Activated CD8-positive, alpha-beta memory T cell treated with anti-CD3 and anti-CD28 coated beads, Interleukin-2, amount 50 U/mL, for 48 hours (primary cell): ENCODE measurements at places on chromosomes 13 and 19.

DNA sequence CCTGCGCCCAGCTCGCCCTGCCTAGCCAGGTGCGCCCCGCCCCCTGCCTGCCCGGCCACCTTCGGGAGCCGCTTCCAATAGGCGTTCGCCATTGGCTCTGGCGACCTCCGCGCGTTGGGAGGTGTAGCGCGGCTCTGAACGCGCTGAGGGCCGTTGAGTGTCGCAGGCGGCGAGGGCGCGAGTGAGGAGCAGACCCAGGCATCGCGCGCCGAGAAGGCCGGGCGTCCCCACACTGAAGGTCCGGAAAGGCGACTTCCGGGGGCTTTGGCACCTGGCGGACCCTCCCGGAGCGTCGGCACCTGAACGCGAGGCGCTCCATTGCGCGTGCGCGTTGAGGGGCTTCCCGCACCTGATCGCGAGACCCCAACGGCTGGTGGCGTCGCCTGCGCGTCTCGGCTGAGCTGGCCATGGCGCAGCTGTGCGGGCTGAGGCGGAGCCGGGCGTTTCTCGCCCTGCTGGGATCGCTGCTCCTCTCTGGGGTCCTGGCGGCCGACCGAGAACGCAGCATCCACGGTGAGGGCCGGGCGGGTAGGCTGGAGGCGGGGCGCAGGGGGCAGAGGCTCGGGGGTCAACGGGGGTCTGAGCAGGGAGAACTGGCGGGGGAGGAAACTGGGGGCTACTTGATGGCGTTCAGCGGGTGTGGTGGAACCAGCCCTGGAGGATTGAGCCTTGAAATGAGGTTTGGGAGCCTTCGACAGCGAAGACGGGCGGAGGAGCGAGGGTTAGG lies at the start of gene SPINT2:
SPINT2 (plus strand) TSS at position 88 of the 727 bp plus-strand sequence; CDS start at position 408, 320 bp downstream.
- peak; percentile 82 for DNase-seq

DNA sequence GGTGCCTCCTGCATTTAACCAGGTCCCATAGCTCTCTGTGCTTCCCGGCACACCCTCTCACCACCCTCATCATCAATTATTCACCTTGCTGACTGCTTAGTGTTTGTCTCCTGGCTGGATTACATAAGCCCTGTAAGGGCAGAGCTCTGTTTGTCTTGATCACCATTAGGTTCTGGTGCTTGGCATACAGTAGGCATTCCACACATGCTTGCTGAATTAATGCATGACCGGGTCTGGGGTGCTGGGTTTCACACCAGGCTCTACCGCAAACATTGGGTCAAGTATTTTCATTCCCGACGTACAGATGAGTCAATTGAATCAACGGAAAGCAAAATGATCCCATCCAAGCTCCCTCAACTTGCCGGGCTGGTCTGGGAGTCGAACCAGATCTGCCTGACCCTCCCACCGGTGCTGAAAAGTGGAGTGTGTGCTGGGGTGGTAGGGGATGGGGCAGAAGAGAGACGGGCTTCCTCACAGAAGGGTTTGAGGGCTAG lies 28.5 kb downstream of the VAV1 start:
- DNase-seq = no peak

GRCh38 chr19:56097776-56098175 lies 23.3 kb downstream of the ZNF787 start:
- no peak for DNase-seq

- no peak for DNase-seq
These were observed 223.9 kb upstream of the MIR17HG start for GRCh38 chr13:91123456-91124127.

- peak; percentile 93 for DNase-seq
These were observed at the start of gene TBCB for GRCh38 chr19:36115453-36116343. TBCB (plus strand) TSS chr19:36115468; CDS start chr19:36115561, 93 bp downstream.

GRCh38 chr13:46526740-46527139 lies 26.2 kb upstream of the LRCH1 start:
- DNase-seq = no peak

DNA sequence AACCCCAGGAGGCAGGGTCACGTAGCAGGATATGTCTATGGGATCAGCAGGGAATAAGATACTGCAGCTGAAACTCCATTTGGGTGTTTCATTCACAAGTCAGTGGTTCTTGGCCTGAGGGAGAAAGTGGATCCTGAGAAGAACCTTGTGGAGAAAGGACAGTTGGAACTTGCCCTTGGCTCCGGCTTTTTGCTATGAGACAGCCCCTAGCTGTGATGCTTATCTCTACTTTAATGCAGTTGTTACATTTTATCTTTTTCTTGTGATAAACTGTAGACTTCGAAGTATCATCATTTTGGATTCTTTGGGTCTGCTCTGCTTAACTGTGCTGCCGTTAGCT lies 6.0 kb upstream of the SCEL start:
- DNase-seq = no peak

- DNase-seq = no peak
These were observed 9.6 kb upstream of the CEACAM6 start for GRCh38 chr19:41745756-41746155.

DNA sequence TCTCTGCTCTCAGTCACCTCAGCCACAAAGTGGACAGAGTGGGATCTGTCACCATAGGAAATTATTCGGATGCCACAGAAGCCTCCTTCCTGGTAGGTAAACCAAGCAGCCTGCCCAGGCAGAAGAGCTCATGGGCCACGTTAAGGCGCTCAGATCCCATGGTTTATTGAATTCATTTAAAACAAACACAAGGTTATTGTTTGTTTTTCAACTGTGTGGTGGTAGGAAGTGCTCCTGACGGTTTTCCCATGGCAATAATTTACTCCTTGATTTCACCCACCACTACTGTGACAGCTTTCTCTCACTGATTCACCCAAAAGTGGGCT lies 14.4 kb downstream of the BCAM start:
- no peak for DNase-seq

DNA sequence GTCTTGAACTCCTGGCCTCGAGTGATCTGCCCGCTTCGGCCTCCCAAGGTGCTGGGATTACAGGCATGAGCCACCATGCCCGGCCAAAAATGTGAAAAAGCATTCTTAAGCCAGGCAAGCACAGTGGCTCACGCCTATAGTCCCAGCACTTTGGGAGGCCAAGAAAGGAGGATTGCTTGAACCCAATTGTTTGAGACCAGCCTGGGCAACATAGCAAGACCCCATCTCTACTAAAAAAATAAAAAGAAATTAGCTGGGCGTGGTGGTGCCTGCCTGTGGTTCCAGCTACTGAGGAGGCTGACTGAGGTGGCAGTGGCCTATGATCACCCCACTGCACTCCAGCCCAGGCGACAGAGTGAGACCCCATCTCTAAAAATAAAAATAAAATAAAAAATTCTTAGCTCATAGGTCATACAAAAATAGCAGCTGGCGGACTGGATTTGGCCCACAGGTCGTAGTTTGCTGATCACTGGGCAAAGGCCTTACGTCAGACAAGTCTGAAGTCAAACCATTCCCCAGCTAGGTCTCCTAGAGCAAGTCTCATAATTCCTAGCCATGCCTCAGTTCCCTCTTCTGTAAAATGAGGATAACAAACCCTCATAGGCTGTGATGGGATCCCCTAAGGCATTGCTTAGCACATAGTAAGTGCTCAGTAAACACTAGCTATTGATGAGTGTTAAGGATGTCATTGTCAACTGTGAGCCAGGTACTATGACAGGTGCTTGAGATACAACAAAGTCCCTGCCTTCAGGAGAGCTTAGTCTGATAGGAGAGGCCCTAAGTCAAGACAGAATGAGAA lies 36.0 kb downstream of the INSR start:
- no peak for DNase-seq

- DNase-seq = no peak
These were observed 967 bp upstream of the NR2C2AP start for GRCh38 chr19:19204181-19204580.

GRCh38 chr13:76160961-76161925 lies 525.1 kb downstream of the LMO7 start:
- DNase-seq = no peak

GRCh38 chr19:16290692-16291091 lies 33.9 kb upstream of the KLF2 start:
- DNase-seq = no peak

GRCh38 chr19:46913852-46914430 lies 53.1 kb downstream of the ARHGAP35 start:
- no peak for DNase-seq

GRCh38 chr13:52975969-52976368 lies 52.6 kb upstream of the OLFM4 start:
- no peak for DNase-seq

DNA sequence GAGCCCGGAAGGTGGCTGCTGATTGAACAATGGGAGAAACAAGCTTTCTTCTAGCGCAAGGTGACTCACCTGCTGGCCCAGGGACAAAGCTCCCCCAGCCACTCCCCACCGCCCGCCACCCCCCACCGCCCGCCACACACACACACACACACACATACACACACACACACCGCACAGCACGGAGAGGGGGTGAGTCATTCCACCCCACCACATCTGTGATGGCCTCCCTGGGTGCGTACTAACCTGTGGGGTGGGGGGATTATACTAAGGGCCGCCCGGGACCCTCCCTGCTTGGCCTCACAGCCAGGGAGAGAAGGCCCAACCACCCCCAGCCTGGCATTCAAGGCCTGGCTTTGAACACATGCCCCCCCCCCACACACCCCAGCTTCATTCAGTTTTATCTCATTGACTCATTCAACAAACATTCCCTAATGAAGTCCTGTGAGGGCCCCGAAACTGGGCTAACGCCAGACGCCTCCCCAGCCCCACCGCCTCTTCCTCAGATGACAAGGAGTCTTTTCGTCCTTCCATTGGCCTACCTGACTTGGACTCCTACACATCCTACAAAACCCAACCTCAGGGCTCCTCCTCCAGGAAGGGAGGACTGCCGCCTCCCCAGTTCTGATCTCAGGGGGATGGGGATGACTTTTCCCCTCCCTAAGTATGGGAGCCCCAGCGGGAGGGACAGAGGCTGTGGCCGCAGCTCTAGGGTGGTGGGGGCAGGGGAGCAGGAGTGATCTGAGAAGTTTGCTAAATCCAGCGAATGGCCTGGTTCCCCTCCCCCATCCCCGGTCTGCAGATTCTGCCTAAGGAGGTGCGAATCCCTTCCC lies 5.8 kb upstream of the ONECUT3 start:
- no peak for DNase-seq

GRCh38 chr13:76775088-76775740 lies 111.0 kb downstream of the KCTD12 start:
- DNase-seq = no peak

- DNase-seq = no peak
These were observed 2.4 kb upstream of the PLPP2 start for GRCh38 chr19:293436-294110.

DNA sequence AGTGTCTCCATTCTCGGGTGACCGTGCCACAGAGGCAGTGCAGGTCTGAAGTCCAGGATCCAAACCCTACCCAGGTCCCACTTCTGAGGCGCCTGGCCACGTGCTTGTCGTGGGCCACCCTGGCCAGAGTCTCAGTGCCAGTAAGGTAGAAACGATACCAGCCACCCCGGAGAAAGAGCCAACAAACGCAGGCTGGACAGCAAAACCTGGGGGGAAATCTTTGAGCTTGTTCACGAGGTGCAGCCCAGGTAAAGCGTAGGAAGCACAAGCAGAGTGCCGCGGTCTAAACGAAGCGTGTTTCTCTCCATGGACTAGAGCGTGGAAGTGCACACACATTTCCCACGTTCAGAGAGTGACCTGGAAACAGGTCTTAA lies 95.6 kb downstream of the ATP11A start:
- DNase-seq = no peak

DNA sequence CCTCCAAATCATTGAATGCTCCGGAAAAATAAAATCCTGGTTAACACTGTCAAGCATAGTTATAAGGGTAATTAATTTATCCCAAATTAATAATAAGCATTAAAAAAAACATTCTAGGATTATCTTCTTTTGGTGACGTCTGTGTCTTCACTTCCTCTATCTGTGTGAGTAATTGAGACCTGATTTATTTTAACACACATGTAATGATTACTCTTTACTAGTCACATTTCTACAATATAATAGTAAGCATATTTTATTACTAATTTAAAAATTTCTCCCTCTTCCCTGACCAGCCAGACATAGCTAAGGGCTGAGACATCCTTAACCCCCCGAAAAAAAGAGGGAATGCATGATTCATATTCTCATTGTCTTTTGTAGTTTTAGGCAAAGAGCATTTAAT lies 2.3 kb downstream of the FNDC3A start:
- DNase-seq = no peak

- no peak for DNase-seq
These were observed 66.1 kb upstream of the DIAPH3 start for GRCh38 chr13:60229708-60230272.

GRCh38 chr13:19071161-19071936 lies 110.3 kb downstream of the TUBA3C start:
- DNase-seq = no peak

GRCh38 chr19:51568456-51568855 lies 2.6 kb upstream of the ZNF175 start:
- no peak for DNase-seq

- no peak for DNase-seq
These were observed 24.2 kb downstream of the C19orf12 start for GRCh38 chr19:29690842-29691241.

- DNase-seq = no peak
These were observed 120.0 kb downstream of the CRYL1 start for GRCh38 chr13:20405691-20406090.

DNA sequence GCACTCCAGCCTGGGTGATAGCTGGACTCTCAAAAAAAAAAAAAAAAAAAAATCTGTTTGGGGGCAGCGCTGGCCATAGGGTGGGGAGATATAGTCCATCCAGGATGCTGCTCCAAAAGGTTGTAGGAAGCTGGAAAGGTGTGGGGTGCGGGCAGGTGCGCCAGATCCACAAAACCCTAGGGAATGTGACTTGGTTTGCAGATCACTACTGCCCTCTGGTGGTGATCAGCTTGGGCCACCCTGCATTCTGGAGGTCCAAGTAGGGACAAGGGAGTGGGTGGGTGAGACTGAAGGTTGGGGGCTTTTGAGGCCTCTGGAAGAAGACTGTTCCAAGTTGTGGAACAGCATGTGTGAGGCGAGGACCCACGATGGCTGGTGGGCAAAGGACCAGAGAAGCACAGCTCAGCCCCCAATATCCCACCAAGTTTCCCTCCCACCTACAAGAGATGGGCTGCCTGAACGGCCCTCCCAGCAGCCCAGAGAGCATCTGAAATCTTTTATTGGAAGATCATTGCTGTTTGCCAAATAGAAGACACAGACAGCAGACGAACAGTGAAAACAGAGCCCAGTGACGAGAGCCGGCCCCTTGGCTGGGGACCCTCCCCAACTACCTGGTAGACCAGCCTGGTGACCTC lies 10.4 kb upstream of the TYK2 start:
- DNase-seq = peak; percentile 79

- no peak for DNase-seq
These were observed 11.4 kb downstream of the BLOC1S3 start for GRCh38 chr19:45189971-45190370.

GRCh38 chr13:27631156-27631555 lies 9.5 kb downstream of the POLR1D start:
- DNase-seq = no peak

DNA sequence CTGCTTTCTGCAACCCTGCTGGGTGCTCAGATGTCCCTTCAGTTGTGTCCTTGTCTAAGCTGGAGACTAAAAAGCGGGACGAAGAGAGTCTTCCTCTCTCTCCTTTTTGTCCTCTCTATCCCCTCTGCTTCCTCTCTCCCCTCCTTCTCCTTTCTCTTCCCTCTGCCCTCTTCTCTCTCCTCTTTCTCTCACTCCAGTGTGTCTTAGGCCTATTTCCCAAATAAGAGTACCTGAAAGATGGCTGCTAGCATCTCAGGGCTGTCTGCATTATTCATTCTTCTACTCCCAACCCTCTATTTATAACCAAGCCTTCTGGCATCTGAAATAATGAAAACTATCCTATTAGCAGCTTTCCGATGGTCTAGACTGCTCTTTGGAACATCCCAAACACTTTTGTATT lies 729.8 kb downstream of the UQCRFS1 start:
- no peak for DNase-seq
